Activated CD4-positive, alpha-beta T cell treated with anti-CD3 and anti-CD28 coated beads for 36 hours (primary cell): ENCODE measurements at places on chromosomes 3 and 15. TPM values are rescaled to one million over a fixed set of nuclear protein-coding genes. Genes with fewer than 3 reads are reported as not detected.

- DNase-seq = no peak
- H3K27ac ChIP-seq = no peak overlapping the region
- H3K27me3 ChIP-seq = no peaks in the 10 kb centered on the region
- no peaks in the 10 kb centered on the region for H3K4me1 ChIP-seq
- H3K36me3 ChIP-seq = no peaks in the 10 kb centered on the region
Measured at GRCh38 chr3:37535526-37536432, 325.9 kb upstream of the CTDSPL start.

DNA sequence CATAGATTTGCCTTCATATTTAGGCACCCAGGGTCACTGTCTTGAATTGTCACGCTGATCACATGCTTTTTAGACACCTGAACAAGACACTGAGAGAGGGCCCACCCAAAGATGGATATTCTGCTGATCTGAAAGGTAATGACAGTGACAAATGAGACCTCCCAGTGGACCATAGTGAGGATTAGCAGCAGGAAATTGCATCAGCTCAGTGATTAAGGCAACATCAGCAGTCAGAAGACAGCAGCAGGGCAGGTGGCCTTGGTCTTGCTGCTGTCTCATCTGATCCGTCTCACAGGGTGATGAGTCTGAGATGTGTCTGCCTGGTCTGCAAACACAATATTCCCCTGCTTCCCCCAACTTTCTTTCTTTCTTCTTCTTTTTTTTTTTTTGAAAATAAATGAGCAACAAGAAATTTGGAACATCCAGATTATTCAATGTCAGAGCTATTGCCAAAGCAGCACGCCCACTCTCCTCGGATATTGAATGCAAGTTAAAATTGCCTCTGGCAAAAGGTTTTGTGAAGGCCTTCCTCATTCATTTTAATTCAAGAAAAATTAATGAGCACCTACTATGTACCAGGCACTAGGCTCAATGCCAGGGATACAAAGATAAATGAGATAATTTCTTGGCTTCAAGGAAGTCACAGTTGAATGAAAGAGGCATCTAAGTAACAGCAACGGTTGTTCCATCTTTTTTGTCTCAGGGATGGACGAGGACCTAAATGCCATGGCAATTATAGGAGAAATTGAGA lies 14.1 kb downstream of the OTOL1 start:
- H3K4me3 ChIP-seq = no peak overlapping the region
- no peaks in the 10 kb centered on the region for H3K36me3 ChIP-seq
- no peak for DNase-seq

- H3K4me3 ChIP-seq = no peak overlapping the region
- no peak for DNase-seq
- no peak overlapping the region for H3K27ac ChIP-seq
- no peaks in the 10 kb centered on the region for H3K27me3 ChIP-seq
- H3K36me3 ChIP-seq = no peaks in the 10 kb centered on the region
Measured at GRCh38 chr15:52082197-52083036, 30.2 kb downstream of the BCL2L10 start.

- H3K4me3 ChIP-seq = no peak overlapping the region
- DNase-seq = no peak
- peaks cover 63% of the 10 kb centered on the region for H3K4me1 ChIP-seq
- no peaks in the 10 kb centered on the region for H3K27me3 ChIP-seq
- H3K36me3 ChIP-seq = peaks cover 32% of the 10 kb centered on the region
Measured at GRCh38 chr3:171231361-171231760, 204.8 kb upstream of the SLC2A2 start.

Gene SUSD5
- not detected for total RNA-seq

Gene ZNF385D
- total RNA-seq = not detected
